ENCODE measurements at places on chromosomes 11 and 22.

DNA sequence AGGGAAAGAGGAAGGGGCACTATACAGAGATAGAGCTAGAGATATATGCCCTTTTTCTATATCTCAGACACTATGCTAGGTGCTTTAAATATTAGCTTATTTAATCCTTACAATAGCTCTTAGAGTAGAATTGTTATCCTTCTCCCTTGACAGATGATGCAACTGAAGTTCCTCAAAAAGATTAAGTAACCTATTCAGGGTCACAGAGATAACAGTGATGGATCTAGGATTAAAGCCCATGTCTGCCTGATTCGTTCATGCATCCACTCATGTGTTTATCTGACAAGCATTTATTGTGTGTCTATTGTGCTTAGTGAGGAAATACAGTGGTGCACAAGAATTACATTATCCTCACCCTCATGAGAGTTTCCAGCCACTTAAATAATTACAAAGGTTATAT is 8.7 kb downstream of the CCDC83 start:
- DNase-seq: no peak

GRCh38 chr11:31327417-31327816 is 42.1 kb downstream of the DCDC1 start:
- no peak for DNase-seq

- DNase-seq: no peak
Measured at GRCh38 chr22:38638216-38638615, 18.0 kb downstream of the FAM227A start.

DNA sequence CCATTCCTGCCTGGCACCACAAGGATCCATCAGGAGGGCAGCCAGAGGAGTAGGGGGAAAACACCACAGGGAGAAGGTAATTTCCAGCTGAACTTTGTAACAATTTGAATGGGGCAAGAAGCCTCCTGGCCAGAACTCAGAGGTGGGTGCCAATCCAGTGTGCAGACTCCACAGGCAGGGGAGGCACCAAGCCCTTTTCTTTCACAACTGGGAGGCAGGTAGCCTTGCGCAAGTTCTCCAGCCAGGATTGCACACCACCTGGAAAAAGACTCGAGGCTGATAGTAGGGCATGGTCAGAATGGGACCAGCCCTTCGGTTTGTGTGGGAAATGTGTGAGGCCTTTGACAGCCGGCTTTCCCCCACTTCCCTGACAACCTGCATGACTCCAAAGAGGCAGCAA is 161.9 kb upstream of the ARHGAP42 start:
- no peak for DNase-seq

DNA sequence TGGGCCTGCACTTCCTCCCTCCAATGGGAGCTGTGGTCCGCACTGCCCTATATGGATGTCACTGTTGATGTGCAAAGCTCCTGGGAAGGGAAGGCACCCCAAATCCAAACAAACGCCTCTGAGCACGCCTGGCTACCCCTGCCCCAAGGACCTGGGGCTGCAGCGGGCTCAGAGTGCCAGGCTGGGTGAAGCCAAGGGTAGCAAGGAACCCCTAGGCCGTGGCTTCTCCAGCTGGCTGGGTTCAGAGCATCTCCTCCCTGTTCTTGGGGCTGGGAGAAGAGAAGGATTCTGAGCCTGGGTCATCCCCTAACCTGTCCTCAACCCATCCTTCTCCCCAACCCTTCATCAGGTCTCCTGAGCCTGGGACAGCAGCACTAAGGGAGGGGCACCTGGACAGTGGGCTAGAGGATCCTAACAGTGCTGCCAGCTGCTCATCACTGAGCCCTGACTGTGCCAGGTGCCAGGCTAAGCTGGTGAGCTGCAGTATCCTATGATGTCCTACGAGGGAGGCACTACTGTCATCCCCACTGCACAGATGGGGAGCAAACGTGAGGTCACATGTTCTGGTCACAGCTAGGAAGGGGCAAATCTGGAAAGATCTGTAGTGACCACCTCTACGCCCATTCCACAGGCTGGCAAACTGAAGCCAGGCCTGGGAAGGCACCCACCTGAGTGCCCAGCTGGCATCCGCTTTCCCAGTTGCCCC is 3.0 kb downstream of the SSTR3 start:
- DNase-seq: no peak

DNA sequence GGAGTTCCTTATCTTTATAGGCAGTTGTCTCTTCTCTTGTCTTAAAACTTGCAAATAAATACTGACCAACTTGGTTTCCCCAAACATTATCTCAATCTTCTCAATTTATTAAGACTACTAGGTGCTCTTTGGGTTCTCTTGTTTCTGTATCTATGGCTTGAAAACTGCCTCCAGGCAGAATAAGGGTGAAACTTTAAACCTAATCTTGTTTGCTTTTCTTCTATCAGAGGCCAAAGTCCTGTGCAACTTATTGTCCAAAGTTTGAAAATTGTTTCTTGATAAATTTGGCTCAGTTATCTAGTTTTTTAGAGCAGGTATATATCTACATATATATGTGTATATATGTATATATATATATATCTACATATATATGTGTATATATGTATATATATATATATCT is 110.1 kb upstream of the ANO5 start:
- no peak for DNase-seq

- no peak for DNase-seq
Measured at GRCh38 chr11:63491240-63491587, 247 bp upstream of the PLAAT5 start.

GRCh38 chr22:36612458-36612857 is 83.5 kb upstream of the EIF3D start:
- no peak for DNase-seq

GRCh38 chr11:3104961-3105790 is 48.0 kb upstream of the CARS1 start:
- DNase-seq: no peak

DNA sequence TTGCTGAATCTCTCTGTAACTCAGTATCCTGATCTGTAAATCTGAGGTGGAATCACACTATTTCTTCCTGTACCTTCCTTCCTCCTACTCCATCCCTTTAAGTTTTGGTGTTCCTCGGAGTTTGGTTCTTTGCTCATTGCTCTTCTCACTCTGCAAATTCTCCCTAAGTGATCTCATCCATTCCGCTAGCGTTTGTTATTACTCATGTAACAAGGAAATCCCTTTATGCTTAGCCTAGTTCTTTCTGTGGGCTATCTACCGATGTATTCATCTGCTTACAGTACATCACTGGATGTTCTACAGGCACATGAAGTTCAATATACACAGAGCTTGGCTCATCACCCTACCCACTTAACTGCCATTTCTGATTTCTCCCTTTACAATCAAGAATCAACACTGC is 1.6 kb upstream of the CEP295 start:
- no peak for DNase-seq
